ENCODE measurements at places on chromosomes 16 and 17.
A peak's percentile ranks its signal among the peaks of the same experiment; 100 is the strongest.

DNA sequence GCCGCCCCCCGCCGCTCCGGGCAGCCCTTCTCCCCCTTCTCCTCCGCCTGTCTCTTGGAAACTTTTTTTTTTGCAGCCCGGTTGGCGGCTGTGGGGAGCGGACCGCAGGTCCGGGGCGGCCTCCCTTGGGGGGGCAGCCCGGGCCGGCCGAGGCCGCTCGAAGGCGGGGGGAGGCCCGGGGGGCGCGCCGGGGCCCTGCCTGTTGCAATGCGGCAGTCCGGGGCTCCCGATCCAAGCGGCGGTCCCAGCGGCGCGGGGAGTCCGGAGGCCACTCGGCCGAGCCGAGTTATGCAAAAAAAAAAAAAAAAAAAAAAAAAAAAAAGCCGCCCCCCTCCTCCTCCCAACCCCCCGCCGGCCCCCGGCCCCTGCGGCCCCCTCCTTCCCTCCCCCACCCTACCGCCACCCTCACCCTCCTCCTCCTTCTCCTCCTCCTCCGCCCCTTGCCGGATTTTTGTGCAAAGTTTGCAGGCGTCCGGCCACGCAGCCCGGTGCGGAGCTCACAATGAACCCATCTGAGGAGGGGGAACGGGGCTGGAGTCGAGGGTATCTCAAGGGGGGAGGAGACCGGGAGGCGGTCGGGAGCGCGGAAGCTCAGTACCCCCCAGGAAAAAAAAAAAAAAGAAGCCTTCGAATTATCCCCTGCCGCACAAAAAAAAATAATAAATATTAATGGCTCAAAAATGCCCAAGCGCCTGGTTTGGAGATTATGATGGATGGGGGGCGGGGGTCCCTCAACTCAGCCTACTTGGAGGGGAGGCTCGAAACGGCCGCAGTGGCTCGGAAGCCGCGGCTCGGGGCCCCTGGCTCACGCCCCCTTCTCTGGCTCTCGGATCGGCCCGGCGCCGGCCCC lies at the start of gene ZNF423:
TSS of gene ZNF423 (minus strand) at position 291 of the 850 bp plus-strand sequence. CDS start 338 bp downstream, outside the sequence.
- no peak for DNase-seq

DNA sequence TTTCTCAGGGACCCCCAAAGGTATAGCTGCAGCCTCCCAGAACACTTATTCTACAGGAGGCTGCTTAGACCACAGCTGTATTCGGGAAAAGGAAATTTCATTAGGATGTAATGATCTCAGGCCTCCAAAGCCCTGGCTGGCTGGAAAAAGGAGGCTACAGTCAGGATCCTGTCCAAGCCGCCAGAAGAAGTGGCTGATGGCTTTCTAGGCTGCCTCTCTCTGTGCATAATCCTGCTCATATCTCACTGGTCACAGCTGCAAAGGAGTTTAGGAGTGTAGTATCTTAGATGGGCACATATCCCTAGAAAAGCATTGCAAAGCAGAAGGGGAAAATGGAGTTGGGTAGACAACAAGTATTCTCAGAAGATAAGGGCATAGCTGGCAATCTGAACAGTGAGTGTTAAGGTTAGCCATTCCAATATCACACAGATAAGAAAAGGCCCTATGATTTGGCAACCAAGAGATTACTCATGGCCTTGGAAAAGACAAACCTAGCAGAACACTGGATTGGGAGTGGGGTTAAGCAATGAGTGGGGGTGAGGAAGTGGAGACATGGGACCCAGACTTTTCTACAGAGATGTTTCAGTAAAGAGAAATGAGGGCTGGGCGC lies 26.0 kb upstream of the PRKCA start:
- peak; percentile 66 for DNase-seq

- DNase-seq = no peak
Observed at GRCh38 chr16:5019775-5020174, 14.0 kb downstream of the NAGPA start.

DNA sequence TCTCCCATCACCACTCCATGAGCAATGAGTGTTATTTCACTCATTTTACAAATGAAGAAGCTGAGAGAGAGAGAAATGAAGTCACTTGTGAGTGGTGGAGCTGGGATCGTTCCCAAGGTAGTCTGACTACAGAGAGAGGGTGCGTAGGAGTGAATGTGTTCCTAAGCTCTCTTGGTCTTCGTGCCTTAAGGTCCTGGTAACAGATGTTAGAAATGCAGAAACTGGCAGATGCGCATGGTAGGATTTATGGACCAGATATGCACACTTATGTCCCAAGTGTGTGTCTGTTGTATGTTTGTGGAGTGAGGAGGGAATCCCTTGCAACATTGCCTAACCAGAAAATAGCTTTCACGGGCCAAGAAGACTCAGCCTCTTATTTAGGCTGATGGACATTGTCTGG lies 93.2 kb upstream of the ZNF469 start:
- DNase-seq = no peak

DNA sequence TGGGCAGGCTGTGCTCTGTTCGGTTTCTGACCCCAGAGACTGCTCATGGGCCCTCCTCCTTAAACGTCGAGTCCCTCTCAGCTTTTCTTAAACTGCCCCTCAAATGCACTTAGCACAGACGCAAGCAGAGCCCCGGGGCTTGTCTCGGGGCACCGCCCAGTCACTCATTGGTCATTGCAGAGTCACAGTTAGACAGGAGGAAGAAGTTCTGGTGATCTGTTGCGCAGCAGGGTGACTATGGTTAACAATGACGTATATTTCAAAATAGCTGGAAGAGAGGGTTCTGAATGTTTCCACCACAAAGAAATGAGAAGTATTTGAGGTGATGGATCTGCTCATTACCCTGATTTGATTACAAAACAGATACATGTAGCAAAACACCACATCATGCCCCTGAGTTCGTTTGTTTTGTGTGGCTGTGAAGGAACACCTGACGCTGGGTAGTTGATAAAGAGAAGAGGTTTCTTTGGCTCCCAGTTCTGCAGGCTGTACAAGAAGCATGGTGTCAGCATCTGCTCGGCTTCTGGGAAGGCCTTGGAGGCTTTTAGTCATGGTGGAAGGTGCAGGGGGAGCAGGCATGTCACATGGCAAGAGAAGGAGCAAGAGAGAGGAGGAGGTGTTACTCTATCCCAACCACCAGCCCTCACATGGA lies 387.4 kb downstream of the CPPED1 start:
- no peak for DNase-seq

GRCh38 chr17:51185763-51186332 lies 19.6 kb downstream of the NME2 start:
- no peak for DNase-seq

DNA sequence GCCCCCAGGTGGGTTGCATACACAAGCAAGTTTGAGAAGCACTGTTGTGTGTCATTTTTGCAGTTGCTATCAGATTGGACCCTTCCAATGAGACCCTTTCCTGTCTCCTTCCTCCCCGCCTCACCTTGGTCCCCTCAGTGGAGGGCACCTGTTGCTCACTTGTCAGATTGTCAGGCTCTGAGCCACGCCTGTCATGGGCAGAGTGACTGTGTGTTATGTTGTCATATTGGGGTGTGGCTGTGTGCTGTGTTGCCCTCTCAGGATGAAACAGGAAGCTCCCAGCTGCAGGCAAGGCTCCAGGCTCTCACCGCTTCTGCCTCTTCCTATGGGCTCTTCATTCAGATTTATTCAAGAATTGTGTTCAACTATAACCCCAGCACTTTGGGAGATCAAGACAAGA lies 302.9 kb downstream of the CPPED1 start:
- DNase-seq = no peak

- DNase-seq = no peak
Observed at GRCh38 chr16:427250-427649, 1.8 kb downstream of the RAB11FIP3 start.

- DNase-seq = peak; percentile 25
Observed at GRCh38 chr16:12262454-12263180, 286.1 kb downstream of the SNX29 start.

- no peak for DNase-seq
Observed at GRCh38 chr16:89269805-89270665, 52.5 kb downstream of the ZNF778 start.

- no peak for DNase-seq
Observed at GRCh38 chr17:4497101-4497824, 1.4 kb upstream of the SPNS2 start.

GRCh38 chr16:13594823-13595222 lies 325.1 kb upstream of the ERCC4 start:
- DNase-seq = no peak
